ENCODE measurements at places on chromosomes 11 and 22.

GRCh38 chr22:38901111-38901641, 29.2 kb upstream of the CBX6 start:
- DNase-seq = no peak

- no peak for DNase-seq
These were observed 684.7 kb downstream of the TBC1D22A start for GRCh38 chr22:47446821-47447810.

DNA sequence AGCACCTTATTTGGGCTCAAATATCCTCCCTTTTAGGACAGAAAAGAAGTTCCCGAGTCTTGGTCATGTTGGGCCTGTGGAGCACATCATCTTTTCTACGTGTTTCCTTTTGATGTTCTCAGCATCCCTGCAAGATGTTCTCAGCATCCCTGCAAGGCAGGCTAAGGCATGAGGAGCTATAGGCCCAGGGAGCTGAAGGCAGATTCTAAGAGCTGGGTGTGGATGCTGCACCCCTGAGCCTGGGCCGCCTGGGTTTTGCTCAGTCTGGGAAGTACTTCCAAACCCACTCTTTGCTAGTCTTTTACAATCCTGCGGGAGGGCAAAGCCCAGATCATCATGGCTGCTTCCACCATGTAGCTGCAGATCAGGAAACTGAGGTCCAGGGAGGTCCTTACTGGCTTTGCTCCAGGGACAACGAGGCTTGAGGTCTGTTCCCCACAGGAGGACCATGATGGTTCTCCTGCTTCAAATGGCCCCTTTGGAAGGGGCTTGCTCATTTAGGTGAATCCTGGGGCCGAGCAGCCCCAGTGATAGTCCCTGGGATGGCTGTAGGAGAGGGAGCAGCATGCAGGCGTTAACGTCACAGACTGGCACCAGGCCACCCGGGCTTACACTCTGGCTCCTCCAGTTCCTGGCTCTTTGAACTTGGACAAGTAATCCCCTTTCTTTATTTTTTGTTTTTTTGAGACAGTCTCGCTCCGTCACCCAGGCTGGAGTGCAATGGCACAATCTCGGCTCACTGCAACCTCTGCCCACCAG, 10.6 kb downstream of the LRRC75B start:
- no peak for DNase-seq

- peak; percentile 34 for DNase-seq
These were observed 100.8 kb upstream of the B3GAT1 start for GRCh38 chr11:134512571-134513538.

- no peak for DNase-seq
These were observed 106.4 kb downstream of the TRAF6 start for GRCh38 chr11:36403661-36404060.

DNA sequence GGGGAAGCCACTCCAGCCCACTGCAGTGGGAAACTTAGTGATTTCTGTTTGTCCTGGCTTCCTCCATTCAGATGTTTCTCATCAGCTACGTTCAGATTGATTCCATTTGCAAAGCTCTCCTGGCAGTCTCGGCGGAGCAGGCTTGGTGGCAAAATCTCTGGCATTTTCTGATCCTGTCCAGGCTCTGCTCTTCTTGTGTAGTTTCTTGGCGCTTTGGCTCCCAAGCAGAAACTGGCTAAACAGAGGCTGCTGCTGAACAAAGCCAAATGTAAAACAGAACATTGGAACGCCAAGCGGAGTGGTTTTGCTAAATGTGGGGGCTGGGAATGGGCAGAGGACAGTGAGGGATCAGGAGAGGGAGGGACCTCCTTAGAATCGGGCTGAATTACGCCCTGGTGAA, 36.7 kb downstream of the ADAMTS8 start:
- DNase-seq = no peak

DNA sequence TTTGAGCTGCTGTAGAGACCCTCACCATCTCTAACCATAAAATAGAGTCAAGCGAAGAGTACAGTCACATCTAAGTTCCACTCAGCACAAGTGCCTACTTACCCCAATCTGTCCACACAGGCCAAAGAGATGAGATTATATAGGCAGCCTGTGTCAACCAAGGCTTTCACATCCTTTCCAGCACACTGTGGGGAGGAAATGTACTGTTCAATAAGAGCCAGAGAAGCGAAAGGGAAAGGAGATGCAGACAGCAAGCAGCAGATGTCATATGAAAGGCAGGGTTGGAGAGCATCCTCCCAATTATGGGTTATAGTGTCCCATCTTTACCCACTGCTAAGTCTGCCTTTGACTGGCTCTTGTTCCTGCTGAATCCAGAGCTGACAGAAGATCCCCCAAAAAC, 16.4 kb downstream of the NRIP3 start:
- DNase-seq = no peak

GRCh38 chr22:23053051-23053707, 17.1 kb upstream of the GNAZ start:
- DNase-seq = no peak

DNA sequence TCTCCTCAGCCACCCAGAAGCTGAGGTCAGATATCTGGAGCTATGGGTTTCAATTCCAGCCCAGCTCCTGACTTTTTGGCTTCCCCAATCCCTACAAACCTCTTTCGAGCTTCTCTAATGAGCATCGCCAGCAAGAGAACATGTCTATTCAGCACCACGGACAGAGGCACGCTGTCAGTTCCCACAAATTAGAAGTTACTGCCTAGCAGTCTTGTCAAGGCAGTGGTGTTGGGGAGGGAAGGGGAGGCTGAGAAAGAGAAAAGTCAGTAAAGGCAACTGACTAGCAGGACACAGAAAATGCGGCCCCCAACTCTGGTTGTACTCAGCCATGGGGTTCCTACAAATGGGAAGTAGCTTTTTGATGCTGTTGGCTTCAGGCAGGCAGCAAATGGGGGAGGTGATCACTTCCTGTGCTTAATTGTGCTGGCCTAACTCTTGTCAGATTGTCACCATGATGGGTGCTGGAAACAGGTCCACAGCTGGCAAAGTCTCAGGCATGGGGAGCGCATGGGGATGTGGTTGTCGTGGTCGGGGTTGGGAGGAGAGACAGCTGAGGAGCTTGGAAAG, 205.9 kb downstream of the ST3GAL4 start:
- DNase-seq = peak; percentile 73
